ENCODE measurements at places on chromosomes 1 and 21.

DNA sequence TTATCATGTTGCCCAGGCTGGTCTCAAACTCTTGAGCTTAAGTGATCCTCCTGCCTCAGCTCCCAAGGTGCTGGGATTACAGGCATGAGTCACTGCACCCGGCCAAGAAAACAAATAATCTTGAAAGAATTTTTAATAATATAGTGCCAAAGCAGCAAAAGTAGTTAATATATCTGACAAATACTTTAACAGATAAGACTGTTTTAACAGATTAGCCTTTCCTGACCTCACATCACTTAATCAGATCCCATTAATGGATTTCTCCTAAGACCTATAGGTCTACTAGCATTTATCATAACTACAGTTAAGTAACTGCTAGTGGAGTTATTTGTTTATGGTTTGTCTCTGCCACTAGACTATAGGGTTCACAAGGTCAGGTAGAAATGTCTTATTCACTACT is 61.1 kb upstream of the HP1BP3 start:
- DNase-seq: no peak

DNA sequence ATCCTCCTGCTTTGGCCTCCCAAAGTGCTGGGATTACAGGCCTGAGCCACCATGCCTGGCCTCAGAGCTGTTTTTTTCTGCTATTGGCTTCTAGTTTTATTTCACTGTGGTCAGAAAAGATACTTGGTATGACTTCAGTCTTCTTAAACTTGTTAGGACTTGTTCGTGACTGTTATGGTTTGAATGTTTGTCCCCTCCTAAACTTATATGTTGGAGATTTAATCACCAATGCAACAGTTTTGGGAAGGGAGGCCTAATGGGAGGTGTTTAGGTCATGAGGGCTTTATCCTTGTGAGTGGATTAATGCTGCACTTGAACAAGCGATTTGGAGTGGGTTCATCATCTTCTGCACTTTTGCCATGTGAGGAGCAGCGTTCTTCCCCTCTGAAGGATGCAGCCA is 24.5 kb upstream of the SOD1 start:
- DNase-seq: no peak

- no peak for DNase-seq
Observed at GRCh38 chr1:204569478-204569877, 53.3 kb downstream of the MDM4 start.

- no peak for DNase-seq
Observed at GRCh38 chr1:229428256-229428655, 5.6 kb downstream of the ACTA1 start.

GRCh38 chr1:8477166-8477982 is 159.5 kb downstream of the SLC45A1 start:
- DNase-seq: peak; percentile 57

DNA sequence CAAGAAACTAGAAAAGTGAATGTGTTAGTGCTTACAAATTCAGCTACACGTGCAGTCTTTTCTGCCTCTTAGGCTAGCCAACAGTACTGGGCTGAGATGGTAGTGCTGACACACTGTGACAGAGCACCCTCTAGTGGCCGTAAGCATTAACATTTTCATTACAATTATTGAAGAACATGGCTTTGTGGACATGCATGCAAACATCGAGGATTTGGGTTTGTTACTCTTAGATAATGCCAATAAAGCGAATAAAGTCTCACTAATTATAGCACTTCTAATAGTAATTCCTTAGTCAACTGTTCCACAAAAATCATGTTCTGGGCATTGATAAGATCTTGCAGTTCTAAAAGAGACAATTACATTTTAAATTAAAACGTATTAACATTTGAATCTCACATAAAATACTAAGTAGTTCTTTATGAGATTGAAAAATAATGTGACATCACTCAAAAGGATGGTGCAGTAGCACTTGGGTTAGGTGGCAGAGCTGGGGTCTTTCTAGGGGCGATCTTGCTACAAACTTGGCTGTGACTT is 47.1 kb downstream of the MYSM1 start:
- DNase-seq: peak; percentile 34

GRCh38 chr1:23179862-23180261 is 11.2 kb upstream of the LUZP1 start:
- no peak for DNase-seq

- no peak for DNase-seq
Observed at GRCh38 chr21:44295163-44295573, 4.7 kb upstream of the PFKL start.

GRCh38 chr1:245880754-245881403 is 626.2 kb downstream of the SMYD3 start:
- no peak for DNase-seq

- DNase-seq: no peak
Observed at GRCh38 chr1:172456344-172456769, 12.5 kb upstream of the PIGC start.

- no peak for DNase-seq
Observed at GRCh38 chr1:99726818-99727217, 39.6 kb downstream of the FRRS1 start.

DNA sequence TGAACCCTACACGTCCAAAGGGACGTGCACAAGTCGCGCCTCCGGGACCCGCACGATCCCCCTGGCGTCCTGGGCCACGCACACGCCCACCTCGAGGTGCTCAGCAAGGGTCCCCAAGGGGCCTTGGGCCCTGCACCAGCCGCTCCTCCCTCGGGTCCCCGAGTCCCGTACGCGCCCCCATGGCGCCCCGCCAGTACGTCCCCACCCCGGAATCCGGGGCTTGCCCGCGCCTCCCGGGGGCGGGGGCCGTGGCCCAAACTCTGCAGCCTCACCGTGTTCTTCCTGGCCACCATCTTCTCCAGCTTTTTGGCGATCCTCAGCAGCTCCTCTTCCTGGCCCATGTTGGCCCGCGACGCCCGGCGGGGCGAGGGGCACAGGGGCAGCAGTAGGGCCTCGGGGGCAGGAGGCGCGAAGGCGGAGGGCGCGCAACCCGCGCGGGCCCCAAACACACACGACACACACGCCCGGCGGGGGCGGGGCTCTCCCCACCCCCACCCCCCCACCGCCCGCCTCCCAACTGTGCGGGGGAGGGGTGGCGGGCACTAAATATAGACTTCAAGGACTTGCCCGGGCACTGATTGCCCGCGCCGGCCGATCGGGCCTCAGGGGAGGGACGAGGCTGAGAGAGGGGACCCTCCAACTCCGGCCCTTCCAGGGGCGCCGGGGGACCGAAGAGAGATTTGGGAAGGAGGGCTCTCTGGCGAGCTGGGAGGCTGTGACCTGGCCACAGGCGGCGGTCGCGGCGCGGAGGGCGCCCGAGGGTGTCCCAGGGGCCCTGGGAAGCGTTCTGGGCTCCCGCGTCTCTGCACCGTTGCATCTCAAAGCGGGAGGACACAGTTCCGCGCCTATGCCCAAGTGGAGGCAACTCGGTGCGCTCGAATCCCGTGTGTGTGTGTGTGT is at the start of gene TCEA3:
Gene TCEA3, minus strand, starts transcription at position 456 of the 900 bp plus-strand sequence. Its CDS starts 115 bp downstream, at position 341.
- DNase-seq: no peak

- DNase-seq: no peak
Observed at GRCh38 chr1:200260597-200261335, 149.1 kb downstream of the ZNF281 start.
